ENCODE measurements at places on chromosomes 6 and 20. TPM values are rescaled to one million over a fixed set of nuclear protein-coding genes. Genes with fewer than 3 reads are reported as not detected.

SNPH gene
- total RNA-seq: 20.2 TPM

HLA-DRA gene
- total RNA-seq: 0.72 TPM

PGC gene
- not detected for total RNA-seq

ZNF391 gene
- 0.14 TPM for total RNA-seq

CDC5L gene
- 27.2 TPM for total RNA-seq

TOX2 gene
- total RNA-seq: 10.5 TPM

ALDH5A1 gene
- 0.22 TPM for total RNA-seq

CALHM5 gene
- 2.2 TPM for total RNA-seq

EDN3 gene
- total RNA-seq: 0.14 TPM

LEMD2 gene
- total RNA-seq: 64.0 TPM

DOK5 gene
- total RNA-seq: 0.14 TPM

DYNLT2 gene
- 1.1 TPM for total RNA-seq

HLA-DMB gene
- not detected for total RNA-seq

MOXD1 gene
- 25.2 TPM for total RNA-seq

SNAP91 gene
- not detected for total RNA-seq

ACTR5 gene
- total RNA-seq: 5.3 TPM

SULF2 gene
- 5.5 TPM for total RNA-seq

SMIM13 gene
- 15.3 TPM for total RNA-seq

MDFI gene
- total RNA-seq: 0.14 TPM

PKIB gene
- total RNA-seq: 45.0 TPM

NKX2-2 gene
- total RNA-seq: not detected

SIM1 gene
- not detected for total RNA-seq

PI3 gene
- not detected for total RNA-seq

TFAP2C gene
- 0.44 TPM for total RNA-seq

HCK gene
- total RNA-seq: not detected

TRIM40 gene
- total RNA-seq: not detected

FERMT1 gene
- 7.3 TPM for total RNA-seq

RIOK1 gene
- total RNA-seq: 15.5 TPM

ULBP3 gene
- 7.0 TPM for total RNA-seq

MMP24 gene
- total RNA-seq: 0.43 TPM

SMIM29 gene
- 54.1 TPM for total RNA-seq

UBE2J1 gene
- 61.7 TPM for total RNA-seq

BTNL2 gene
- not detected for total RNA-seq

KHDC1 gene
- total RNA-seq: 3.3 TPM

RCAN2 gene
- 0.88 TPM for total RNA-seq

NFATC2 gene
- total RNA-seq: 4.7 TPM

HLA-E gene
- 411 TPM for total RNA-seq

MAD2L1BP gene
- total RNA-seq: 24.3 TPM

PRL gene
- not detected for total RNA-seq

ADISSP gene
- 31.2 TPM for total RNA-seq

EFHC1 gene
- total RNA-seq: 15.8 TPM

PCSK2 gene
- total RNA-seq: not detected

SOBP gene
- 1.9 TPM for total RNA-seq

TXLNB gene
- under 0.01 TPM for total RNA-seq

MAFB gene
- total RNA-seq: 0.22 TPM

SLC16A10 gene
- 0.43 TPM for total RNA-seq

MRAP2 gene
- total RNA-seq: not detected

CST5 gene
- total RNA-seq: not detected

KCNK16 gene
- not detected for total RNA-seq

EPHA7 gene
- total RNA-seq: 1.9 TPM

SLC17A4 gene
- not detected for total RNA-seq

MYB gene
- total RNA-seq: 0.43 TPM

OXT gene
- not detected for total RNA-seq

PI16 gene
- 0.14 TPM for total RNA-seq

MYH7B gene
- not detected for total RNA-seq

Data from placental pericyte (primary cell).